ENCODE measurements at places on chromosomes 7 and 10. TPM values are rescaled to one million over a fixed set of nuclear protein-coding genes. Genes with fewer than 3 reads are reported as not detected.

PAX4 gene
- polyA plus RNA-seq, result not detected

GUSB gene
- polyA plus RNA-seq, result 6.9 TPM

C7orf57 gene
- polyA plus RNA-seq, result 0.41 TPM

SPDYE5 gene
- polyA plus RNA-seq, result 0.25 TPM

SORBS1 gene
- polyA plus RNA-seq, result 48.0 TPM

ABCF2 gene
- polyA plus RNA-seq, result 11.9 TPM

PON1 gene
- not detected for polyA plus RNA-seq

TWIST1 gene
- not detected for polyA plus RNA-seq

MMP21 gene
- not detected for polyA plus RNA-seq

IL15RA gene
- not detected for polyA plus RNA-seq

PRKCQ gene
- polyA plus RNA-seq, result 2.2 TPM

TRIM50 gene
- not detected for polyA plus RNA-seq

ST7 gene
- polyA plus RNA-seq, result 95.2 TPM

CNNM1 gene
- 10.4 TPM for polyA plus RNA-seq

INHBA gene
- polyA plus RNA-seq, result 0.42 TPM

HUS1 gene
- polyA plus RNA-seq, result 17.2 TPM

ACBD7 gene
- 3.3 TPM for polyA plus RNA-seq

PSMC2 gene
- polyA plus RNA-seq, result 306 TPM

LRRC4 gene
- 3.0 TPM for polyA plus RNA-seq

CTAGE4 gene
- not detected for polyA plus RNA-seq

AGR2 gene
- polyA plus RNA-seq, result not detected

FZD8 gene
- 1.3 TPM for polyA plus RNA-seq
